ENCODE measurements at places on chromosomes 6 and 20. TPM values are rescaled to one million over a fixed set of nuclear protein-coding genes. Genes with fewer than 3 reads are reported as not detected.

The EDN1 gene
- total RNA-seq: 13.5 TPM

- H3K27ac ChIP-seq: no peak overlapping the region
- H3K4me3 ChIP-seq: no peak overlapping the region
- 0 out of 2 replicates have a peak, but pooled peaks cover 1% of the 10 kb centered on the region for H3K36me3 ChIP-seq
- H3K4me1 ChIP-seq: no peaks in the 10 kb centered on the region
Observed at GRCh38 chr6:143611580-143611979, 66.2 kb upstream of the PHACTR2 start.

GRCh38 chr6:30238178-30238795 lies 25.1 kb upstream of the TRIM26 start:
- H3K36me3 ChIP-seq: no peaks in the 10 kb centered on the region
- H3K27ac ChIP-seq: no peak overlapping the region
- H3K27me3 ChIP-seq: no peaks in the 10 kb centered on the region

DNA sequence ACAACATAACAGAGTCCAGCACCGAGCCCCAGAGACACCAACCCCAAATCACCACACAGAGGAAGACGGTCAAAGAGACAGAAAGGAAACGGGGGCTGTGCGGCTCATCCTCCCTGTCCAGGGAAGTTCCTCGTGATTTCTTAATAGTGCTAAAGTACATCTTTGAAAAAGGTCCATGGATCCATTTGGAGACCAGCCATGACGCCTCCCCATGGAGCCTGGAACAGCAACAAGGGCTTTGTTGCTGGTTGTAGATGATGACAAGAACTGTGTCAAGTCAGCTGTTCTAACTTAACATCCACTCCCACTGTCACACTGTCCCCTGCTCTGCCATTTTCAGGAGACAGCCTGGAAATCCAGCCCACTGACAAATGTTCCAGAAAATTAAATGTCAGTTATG lies 99.7 kb downstream of the ATP9A start:
- H3K4me3 ChIP-seq: no peak overlapping the region
- H3K27me3 ChIP-seq: no peaks in the 10 kb centered on the region
- H3K27ac ChIP-seq: no peak overlapping the region
- DNase-seq: no peak
- peaks cover 8% of the 10 kb centered on the region for H3K36me3 ChIP-seq

DNA sequence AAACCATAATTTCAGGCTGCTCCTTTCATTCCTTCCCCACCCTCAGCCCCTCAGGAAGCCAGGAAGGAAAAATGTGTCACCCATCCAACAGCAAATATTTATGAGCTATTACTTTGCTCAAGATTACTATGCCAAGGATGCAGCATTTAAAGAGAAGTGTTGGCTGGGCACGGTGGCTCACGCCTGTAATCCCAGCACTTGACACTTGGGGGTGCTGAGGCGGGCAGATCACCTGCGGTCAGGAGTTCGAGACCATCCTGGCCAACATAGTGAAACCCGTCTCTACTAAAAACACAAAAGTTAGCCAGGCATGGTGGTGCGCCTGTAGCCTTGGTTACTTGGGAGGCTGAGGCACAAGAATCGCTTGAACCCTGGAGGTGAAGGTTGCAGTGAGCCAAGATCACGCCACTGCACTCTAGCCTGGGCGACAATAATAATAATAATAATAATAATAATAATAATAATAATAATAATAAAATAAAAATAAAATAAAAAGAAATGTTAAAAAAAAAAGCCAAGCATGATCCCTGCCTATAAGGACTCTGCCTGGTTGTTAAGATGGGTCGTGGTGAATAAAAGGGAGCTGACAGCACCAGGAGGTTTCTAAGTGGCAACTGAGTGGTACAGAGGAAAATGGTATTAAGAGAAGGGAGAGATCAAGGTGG lies 20.5 kb upstream of the TIAM2 start:
- no peaks in the 10 kb centered on the region for H3K4me1 ChIP-seq
- H3K36me3 ChIP-seq: no peaks in the 10 kb centered on the region
- H3K27ac ChIP-seq: no peak overlapping the region
- no peaks in the 10 kb centered on the region for H3K27me3 ChIP-seq
- no peak for DNase-seq
- H3K4me3 ChIP-seq: no peak overlapping the region

DNA sequence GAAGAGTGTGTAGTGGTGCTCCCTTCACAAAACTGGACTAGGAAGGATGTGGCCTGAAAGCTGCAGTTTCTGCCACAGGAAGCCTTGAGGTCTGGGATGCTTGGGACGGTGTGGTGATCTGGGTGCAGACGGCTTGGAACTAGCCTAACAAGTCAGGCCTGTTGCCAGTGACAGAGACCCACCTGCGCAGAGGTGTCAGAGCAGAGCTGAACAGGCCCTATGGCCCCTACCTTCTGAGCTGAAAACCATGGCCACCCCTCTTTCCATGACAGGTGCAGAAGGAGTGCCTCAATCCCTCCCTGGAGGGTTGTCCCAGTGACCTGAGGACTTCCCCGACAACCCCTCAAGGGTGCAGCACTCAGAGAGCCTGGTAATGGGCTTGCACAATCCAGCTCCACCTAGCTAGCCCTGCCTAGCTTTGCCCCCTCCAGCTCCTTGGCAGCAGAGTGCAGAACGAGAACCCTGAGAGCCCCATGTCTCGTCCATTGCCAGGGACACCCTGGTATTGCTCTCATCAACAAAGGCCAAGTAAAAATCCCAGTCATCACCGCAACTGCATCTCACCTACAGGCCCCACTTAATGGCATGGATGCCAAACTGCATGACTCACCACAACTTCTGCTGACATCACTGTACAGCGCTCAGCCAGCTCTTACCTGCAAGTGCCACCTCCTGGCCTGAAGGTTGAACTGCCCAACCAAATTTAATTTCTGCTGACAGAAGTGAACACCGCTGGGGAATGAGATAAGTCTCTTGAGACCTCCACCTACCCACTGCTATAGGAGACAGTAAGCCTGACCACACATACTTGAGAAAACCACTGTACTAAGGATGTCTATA lies 563.1 kb downstream of the TFAP2A start:
- no peaks in the 10 kb centered on the region for H3K36me3 ChIP-seq
- H3K27me3 ChIP-seq: no peaks in the 10 kb centered on the region
- H3K27ac ChIP-seq: no peak overlapping the region
- DNase-seq: peak; percentile 36

DNA sequence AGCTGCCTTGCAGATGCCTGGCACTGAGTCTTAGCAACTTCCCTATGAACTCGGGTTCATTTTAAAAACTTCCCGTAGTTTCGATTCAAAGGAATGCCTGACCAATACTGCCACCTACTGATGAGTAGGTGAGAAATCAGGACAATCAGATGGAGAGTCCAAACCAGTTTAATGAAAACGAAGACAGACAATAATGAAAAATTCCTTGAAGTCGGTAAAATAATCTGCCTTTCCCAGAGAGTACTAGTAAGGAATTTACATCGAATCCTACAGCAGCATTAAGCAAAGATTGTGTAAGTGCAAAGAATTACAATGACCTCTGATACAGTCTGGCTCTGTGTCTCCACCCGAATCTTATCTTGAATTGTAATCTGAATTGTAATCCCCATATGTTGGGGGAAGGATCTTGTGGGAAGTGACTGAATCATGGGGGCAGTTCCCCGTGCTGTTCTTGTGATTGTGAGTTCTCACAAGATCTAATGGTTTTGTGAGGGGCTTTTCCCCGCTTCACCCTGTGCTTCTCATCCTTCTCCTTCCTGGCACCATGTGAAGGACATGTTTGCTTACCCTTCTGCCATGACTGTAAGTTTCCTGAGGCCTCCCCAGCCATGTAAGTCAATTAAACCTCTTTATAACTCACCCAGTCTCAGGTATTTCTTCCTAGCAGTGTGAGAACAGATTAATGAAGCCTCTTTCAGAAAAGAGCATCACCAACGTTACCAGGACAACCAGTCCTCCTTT lies 134.4 kb downstream of the ARHGAP18 start:
- 0 out of 2 replicates have a peak, but pooled peaks cover 1% of the 10 kb centered on the region for H3K36me3 ChIP-seq
- no peaks in the 10 kb centered on the region for H3K27me3 ChIP-seq
- H3K4me1 ChIP-seq: peaks cover 10% of the 10 kb centered on the region

- no peaks in the 10 kb centered on the region for H3K36me3 ChIP-seq
- H3K27ac ChIP-seq: no peak overlapping the region
- no peaks in the 10 kb centered on the region for H3K4me1 ChIP-seq
- H3K4me3 ChIP-seq: no peak overlapping the region
- DNase-seq: no peak
Observed at GRCh38 chr20:59063358-59064213, 21.0 kb upstream of the PRELID3B start.

Measured in Caco-2 (cell line).